NCI-H446 treated with DMSO at 0.1 percent for 48 hours (cell line): ENCODE measurements at places on chromosomes 13 and 19.

DNA sequence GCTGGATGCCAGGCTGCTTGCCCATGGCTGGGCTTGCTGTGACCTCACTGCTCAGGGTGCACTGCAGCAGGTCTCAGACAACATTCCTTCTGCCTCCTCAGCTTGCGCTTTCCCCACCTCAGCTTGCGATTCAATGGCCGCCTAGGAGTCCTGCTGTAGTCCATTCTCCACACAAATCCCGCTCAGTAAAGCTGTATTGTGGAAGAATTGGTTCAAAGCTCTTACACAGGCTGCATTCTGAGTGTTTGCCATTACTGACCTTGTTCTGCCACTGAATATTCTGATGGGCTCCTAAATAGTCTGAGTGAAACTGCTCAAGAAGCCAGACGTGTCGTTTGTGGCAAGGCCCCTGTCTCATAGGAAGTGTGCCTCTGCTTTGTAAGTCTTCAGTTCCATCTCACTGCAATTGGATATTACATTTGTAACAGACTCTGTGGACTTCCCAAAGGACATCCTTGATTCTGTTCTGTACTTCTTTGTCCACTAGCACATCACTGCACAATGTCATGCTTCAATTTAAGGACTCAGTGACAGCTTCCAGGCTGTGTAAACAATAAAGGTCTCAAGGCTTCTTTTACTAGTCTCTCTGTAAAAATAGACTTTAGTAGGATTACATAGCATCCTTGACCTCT is 49.8 kb downstream of the KATNAL1 start:
- DNase-seq: no peak

DNA sequence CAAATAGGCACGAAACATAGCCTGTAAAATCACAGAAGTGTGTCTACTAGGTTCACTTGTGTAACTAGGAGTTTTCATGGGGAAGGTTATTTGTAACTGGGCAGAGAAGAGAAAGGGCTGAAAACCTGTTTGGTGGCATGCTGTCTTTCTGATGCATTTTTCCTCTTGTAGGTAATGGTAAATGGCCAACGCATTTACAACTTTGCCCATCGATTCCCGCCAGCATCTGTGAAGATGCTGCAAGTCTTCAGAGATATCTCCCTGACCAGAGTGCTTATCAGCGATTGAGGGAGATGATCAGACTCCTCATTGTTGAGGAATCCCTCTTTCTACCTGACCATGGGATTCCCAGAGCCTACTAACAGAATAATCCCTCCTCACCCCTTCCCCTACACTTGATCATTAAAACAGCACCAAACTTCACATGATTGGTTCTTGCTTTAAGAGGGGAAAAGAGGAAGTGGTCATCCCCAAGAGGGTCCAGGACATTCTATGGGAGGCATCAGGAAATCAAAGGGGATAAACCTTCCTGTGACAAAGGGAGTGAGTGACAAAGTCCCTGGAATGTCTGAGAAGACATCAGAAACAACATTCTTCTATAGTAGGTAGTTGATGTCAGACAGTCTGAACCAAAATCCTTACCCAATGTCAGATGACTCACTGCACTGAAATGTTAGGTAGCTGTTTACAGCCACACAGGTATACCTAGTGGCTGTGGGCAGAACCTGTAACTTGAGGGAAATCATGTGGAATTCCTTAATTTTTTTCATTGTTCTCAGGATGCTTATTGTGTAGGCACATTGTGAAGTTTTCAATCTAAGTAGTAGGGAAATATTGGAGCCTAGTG is 5.0 kb downstream of the LGALS14 start:
- no peak for DNase-seq

DNA sequence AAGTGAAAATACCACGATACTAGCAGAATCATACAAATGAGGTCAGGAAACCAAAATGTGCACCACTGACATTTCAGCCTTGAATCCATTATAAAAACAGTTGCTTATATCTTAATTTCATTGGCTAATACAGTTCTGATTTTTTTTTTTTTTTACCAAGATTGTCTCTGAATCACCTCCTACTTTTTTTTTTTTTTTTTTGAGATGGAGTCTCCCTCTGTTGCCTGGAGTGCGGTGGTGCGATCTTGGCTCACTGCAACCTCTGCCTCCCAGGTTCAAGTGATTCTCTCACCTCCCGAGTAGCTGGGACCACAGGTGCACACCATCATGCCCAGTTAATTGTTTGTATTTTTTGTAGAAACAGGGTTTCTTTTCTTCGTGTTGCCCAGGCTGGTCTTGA is 270.2 kb downstream of the LMO7 start:
- DNase-seq: no peak

- no peak for DNase-seq
Observed at GRCh38 chr19:47187797-47188196, 43.2 kb downstream of the BBC3 start.

DNA sequence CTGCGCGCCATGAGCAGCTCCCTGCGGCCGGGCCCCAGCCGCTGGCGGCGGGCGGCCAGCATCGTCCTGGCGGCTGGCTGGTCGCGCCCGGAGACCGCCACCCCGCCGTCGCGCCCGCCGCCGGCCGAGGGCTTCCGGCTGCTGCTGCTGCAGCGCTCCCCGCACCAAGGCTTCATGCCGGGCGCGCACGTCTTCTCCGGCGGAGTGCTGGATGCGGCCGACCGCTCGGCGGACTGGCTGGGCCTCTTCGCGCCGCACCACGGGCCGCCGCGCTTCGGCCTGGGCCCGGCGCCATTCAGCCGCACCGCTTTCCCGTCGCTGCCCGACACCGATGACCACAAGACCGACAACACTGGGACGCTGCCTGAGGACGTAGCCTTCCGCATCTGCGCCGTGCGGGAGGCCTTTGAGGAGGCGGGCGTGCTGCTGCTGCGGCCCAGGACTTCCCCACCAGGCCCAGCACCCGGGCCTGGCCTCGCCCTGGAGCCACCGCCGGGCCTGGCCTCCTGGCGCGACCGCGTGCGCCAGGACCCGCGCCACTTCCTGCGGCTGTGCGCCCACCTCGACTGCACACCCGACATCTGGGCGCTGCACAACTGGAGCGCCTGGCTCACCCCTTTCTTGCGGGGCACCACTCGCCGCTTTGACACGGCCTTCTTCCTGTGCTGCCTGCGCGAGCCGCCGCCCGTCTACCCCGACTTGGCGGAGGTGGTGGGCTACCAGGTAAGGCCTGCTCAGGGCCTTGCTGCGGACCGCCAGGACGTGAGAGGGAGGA is 518 bp downstream of the NUDT19 start:
- peak; percentile 10 for DNase-seq

DNA sequence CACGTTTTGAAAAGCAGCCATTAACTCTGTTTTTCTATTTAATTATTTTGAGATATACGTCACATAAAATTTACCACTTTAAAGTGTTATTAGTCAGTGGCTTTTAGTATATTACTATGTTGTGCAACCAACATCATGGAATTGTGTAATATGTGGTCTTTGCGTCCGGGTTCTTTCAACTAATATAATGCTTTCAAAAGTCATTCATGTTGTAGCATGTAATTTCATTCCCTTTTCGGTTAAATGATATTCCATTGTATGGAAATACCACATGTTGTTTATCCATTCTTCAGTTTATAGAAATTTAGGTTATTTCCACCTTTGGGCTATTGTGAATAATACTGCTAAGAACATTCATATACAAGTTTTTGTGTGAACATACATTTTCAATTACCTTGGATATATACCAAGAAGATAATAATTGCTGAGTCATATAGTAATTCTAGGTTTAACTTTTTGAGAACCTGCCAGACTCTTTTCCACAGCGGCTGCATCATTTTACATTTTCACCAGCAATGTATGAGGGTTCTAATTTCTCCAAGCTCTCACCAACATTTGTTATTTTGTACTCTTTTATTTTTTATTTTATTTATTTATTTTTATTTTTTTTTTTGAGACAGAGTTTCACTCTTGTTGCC is 28.1 kb upstream of the CLDN10 start:
- no peak for DNase-seq

DNA sequence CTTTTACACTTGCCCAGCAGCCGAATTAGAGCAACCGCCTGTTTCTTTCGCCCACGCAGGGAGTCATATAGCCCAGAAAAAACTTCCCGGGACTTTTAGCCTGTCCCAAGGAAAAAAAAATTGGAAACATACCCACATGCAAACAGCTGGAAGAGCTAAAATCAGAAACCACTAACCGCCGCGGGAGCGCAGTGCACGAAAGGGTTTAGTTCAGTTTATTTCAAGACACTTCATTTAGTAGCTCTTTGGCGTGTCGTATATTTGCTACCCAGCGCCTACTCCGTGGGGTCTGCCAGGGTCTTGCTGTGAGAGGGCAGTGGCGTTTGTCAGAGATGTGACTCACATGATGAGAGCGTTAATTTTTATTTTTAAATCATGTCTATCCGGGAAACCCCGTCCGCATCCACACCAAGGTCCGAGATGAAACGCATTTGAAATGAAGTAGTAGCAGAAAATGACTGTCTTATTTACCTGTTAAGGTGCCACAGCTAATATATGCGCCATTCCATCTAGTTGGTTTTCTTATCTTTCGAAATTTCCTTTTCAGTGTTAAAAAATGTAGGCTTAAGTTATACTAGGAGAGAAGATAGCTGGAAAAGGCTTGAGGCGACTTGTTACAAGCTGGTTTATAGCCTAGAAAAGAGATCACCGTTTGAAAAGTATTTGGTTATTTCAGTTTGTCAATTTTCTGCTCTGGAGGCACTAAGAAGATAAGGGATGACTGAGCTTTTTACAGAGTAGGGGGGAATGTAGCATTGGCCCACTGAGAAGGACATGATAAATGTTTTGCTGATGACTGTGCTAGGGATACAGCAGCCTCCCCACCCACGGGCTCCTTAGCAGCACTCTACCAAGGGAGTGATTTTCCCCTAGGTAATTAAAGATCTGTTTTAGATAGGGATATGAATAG is 1.7 kb downstream of the KLF5 start:
- no peak for DNase-seq

DNA sequence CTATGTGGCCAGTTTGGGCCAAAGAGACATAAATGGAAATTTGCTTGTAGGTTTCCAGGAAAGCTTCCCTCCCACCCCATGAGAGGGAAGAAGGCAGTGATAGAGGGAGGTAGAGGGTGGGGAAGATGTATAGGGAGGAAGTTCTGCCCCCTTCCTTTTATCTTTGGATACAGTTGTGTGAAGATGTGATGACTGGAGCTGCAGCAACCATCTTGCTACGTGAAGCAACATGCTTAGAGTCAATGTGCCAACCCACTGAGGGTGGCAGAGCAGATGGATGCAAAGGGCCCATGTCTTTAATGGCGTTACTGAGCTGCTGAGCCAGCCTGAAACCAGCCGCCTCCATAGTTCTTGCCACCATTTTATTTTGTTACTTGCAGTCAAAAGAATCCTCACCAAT is 10.7 kb downstream of the VSIG10L start:
- DNase-seq: no peak

GRCh38 chr19:52492994-52493470 is 34.4 kb upstream of the ZNF808 start:
- DNase-seq: no peak

GRCh38 chr13:29562786-29563438 is 32.6 kb downstream of the SLC7A1 start:
- no peak for DNase-seq

DNA sequence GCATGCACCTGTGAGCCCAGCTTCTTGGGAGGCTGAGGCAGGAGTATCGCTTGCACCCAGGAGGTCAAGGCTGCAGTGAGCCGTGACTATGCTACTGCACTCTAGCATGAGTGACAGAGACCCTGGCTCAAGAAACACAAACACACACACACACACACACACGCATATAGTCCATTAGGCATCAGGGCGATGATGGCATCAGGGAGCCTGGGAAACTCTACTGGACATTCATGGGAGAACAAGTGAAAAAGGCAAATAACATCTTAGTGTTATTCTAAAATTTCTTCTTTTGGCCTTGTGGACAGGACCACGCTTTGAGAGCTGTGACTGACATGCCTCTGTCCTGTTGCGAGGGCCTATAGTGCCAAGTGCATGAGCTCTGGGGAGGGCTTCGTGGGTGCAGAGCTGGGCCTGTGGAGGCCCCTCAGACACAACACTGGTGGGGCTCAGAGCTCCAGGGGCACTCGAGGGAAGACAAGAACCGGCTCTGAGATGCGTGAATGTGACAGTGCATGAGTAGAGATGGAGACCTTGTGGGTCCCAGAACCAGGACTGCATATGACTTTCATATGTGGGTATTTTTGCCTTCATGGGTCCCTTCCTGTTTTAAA is 8.0 kb upstream of the USF2 start:
- DNase-seq: no peak

DNA sequence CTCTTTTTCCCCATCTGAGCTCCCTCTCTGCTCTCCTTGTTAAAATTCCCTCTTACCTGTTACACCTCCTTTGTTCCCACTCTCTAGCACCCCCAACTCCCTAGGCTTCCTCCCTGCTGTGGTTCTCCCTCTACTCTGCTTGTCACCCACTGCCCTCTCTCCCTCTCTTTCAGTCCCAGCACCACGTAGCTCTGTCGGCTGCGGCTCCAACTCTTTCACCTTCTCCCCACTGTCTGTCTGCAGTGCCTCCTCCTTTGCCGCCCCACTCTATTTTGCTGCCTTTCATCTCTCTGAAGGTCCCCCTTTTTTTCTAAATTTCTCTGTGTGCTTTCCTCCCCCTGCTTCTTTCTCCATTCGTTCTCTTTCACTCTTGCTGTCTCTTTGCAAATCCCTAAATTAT is 1.1 kb downstream of the ZNF836 start:
- DNase-seq: no peak

- DNase-seq: peak; percentile 25
Observed at GRCh38 chr19:11142528-11143171, 12.9 kb downstream of the SPC24 start.

DNA sequence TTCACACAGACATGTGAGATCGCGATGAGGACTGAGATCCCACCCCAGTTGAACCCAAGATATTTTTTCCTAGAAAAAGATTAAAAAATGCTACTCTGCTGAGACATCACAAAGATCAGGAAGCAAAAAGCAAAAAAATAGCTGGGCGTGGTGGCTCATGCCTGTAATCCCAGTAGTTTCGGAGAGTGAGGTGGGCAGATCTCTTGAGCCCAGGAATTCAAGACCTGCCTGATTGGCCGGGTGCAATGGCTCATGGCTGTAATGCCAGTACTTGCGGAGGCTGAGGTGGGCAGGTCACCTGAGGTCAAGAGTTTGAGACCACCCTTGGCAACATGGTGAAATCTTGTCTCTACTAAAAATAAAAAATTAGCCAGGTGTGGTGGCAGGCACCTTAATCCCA is 1.1 kb downstream of the FUT3 start:
- no peak for DNase-seq

- peak; percentile 8 for DNase-seq
Observed at GRCh38 chr19:49224879-49225278, 67.3 kb downstream of the TRPM4 start.

- no peak for DNase-seq
Observed at GRCh38 chr13:76992548-76993001, 694 bp downstream of the CLN5 start.

- DNase-seq: no peak
Observed at GRCh38 chr19:38060331-38060730, 153.3 kb downstream of the SIPA1L3 start.

GRCh38 chr13:94308832-94309231 is 170.7 kb downstream of the DCT start:
- DNase-seq: no peak
